ENCODE measurements at places on chromosomes 4 and X.

- no peak for DNase-seq
Observed at GRCh38 chr4:41256131-41256739, 493 bp upstream of the UCHL1 start.

- DNase-seq = no peak
Observed at GRCh38 chrX:21616386-21616785, 41.7 kb downstream of the KLHL34 start.

GRCh38 chr4:84167564-84167963, 331.5 kb downstream of the NKX6-1 start:
- DNase-seq = no peak

- DNase-seq = no peak
Observed at GRCh38 chr4:13523591-13524503, 20.5 kb downstream of the NKX3-2 start.

DNA sequence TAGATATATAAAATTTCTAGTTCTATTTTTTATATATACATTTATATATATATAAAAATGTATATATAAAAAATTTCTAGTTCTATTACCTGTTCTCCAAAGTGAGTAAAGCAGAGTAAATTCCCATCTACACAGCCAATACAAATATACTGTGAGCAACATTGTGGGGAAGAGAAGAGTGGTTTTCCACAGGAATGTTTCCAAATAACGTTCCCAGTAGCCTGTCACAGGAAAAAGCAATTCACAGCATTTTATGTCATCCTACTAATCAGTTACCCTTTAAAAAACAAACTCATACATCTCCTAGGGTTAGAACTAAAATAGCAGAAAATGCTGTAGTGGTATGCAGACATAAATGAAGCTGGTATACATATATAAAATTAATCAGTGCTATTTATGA, 44.5 kb downstream of the AASDH start:
- no peak for DNase-seq

All from stimulated activated CD8-positive, alpha-beta memory T cell treated with anti-CD3 and anti-CD28 coated beads, Interleukin-7, amount 100 ng/mL, for 24 hours (primary cell).